ENCODE measurements at places on chromosomes 2 and 18. TPM values are rescaled to one million over a fixed set of nuclear protein-coding genes. Genes with fewer than 3 reads are reported as not detected.

Gene PDE1A
- total RNA-seq = 7.7 TPM

Gene CBLN2
- total RNA-seq = not detected

Gene ITPRIPL1
- total RNA-seq = 0.69 TPM

Gene WIPF1
- total RNA-seq = 59.9 TPM

Gene SLC25A52
- total RNA-seq = 0.56 TPM

Gene DDX1
- 81.3 TPM for total RNA-seq

Gene SAP130
- total RNA-seq = 17.2 TPM

DNA sequence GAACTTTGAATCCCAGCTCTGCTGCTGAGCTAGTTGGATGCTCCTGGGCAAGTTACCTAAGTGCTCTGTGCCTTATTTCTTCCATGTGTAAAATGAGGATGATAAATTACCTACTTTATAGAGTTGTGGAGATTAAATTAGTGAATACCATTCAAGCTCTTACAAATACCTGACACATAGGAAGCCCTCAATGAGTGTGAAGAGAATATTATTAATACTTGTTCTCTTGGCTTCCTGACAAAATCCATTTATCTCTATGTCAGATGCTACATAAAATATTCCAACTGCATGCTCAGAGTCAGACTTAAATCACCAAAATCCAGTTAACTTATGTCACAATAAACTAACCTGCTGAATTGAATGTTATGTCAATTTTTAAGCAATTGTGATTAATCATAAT, 42.9 kb upstream of the CCBE1 start:
- DNase-seq = no peak

- no peak for DNase-seq
These were observed 16.9 kb upstream of the KCNJ13 start for GRCh38 chr2:232793271-232793670.

- no peak for DNase-seq
These were observed 409.2 kb upstream of the SPHKAP start for GRCh38 chr2:228590681-228591080.

DNA sequence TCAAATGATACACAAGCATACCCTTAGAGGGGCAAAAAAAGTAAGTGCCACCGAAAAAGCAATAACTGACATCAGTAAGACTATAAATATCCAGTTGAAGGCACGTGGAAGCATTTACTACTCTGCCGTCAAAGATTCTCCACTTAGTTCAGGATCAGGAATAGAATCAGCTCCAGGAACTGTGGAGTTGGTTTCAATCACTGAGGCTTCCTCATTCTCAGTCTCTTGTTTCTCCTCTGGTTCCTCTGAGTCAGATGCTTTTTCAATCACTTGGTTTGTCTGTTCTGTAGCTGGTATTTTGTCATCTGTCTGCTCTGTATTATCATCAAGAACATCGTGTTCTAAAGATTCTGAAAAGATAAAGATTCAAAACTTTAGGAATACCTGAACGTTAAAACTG, 72.2 kb downstream of the LNPK start:
- no peak for DNase-seq

DNA sequence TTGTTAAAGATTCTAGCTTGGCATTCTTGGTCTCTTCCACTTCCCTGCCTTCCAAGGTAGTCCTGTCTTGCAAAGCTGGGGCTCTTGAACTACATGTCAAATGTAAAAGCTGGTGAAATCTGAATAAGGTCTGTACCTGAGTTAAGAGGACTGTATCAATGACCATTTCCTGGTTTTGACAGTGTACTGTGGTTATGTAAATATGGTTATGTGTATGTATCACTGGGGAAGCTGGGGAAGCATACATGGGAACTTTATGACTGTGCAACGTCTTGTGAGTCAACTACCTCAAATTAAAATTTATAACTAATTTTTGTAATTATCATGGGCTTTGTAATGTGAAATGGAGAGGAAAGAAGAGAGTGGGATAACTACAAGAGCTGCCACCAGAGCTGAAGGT, 81.7 kb downstream of the COL4A4 start:
- DNase-seq = no peak

DNA sequence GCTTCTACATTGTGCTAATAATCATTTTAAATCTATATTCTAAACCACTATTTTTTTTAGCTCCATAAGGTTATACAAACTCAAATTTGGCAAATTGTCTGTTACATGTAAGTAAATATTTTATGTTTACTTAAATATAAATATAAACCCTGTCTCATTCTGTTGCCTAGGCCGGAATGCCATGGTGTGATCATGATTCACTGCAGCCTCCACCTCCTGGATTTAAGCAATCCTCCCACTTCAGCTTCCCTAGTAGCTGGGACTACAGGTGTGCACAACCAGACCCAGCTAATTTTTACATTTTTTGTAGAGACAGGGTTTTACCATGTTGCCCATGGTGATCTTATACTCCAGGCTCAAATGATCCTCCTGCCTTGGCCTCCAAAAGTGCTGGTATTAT, 124.7 kb downstream of the MEIS1 start:
- DNase-seq = no peak

GRCh38 chr2:69493268-69493667, 56.0 kb upstream of the NFU1 start:
- no peak for DNase-seq

- DNase-seq = no peak
These were observed 149.9 kb upstream of the RAB6C start for GRCh38 chr2:129829588-129829987.

- no peak for DNase-seq
These were observed 150.0 kb upstream of the AGAP1 start for GRCh38 chr2:235343869-235344268.

DNA sequence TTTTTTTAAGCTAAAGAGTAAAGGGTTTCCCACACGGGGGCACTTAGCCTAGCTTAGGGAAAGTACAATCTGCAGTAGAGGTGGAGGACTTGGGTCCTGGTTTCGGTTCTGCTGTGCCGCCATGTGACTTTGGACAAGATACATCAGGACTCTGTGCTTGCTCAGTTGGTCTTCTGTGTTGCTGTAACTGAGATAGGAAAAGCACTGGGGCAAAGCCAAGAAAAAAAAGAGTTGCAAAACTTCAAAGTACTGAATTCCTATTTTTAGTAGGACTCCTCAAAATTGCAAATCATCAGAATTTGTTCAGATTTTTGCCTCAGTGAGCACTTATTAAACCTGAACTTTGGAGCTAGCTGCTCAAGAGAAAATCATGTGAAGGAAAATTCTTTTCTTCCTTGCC, 96.3 kb upstream of the STON1 start:
- DNase-seq = no peak

DNA sequence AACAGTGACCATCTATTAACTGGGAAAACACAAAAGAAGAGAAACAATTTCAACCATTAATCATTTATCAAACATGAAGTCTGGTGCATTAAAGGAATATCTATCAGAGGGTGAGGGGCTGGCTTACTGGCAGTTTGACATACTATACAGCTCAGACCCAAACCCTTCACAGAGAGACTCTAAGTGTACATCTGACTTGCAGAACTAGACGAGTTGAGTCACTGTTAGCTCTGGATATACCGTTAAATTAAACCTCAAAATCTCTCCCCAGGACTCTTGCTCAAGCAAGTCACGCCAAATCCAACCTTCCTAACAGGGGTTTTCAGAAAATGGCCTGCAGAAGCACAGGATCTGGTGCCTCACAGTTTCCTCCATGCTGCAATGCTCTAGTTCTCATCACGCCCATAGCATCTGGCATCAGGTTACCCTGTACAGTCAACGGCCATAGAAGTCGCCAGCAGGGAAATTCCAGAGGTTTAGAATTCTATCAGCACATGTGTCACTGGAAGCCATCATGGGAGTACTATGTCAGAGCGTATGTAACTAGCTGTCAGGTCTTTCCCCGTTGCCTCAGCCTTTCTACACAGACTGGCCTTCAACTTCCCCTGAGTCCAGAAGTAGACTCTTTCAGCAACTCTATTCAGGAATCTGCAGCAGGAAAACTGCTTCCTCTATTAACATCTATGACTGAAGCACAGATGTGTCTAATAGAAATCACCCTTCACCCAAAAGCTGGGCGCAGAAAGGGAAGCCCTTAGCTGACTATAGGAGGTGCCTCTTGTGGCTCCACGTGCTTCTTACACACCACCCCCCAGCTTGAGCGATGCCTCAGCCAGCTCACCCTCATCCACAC, 9.3 kb downstream of the TGOLN2 start:
- no peak for DNase-seq

DNA sequence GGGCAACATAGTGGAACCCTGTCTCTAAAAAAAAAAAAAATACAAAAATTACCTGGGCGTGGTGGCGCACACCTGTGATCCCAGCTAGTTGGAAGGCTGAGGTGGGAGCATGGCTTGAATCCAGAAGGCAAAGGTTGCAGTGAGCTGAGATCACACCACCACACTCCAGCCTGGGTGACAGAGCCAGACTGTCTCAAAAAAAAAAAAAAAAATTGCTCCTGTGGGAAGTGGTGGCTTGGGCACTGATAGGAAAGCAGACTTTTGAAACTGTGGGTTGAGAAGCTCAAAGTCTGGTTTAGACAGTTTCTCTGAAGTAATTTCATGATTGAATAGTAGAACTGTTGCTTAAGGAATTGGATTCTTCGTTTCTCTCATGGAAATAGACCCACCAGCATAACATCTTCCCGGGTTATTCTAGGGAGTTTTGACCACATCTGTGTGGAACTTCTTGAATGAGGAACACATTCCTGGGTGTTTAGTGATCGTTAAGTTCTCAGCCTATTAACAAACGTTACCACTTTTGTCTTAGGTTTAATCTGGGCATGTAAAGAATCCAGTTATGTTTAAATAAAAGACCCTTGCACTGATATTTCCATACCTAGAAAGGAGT, 33.5 kb downstream of the GRHL1 start:
- DNase-seq = no peak

GRCh38 chr2:182047544-182047943, 61.9 kb downstream of the PPP1R1C start:
- DNase-seq = no peak

DNA sequence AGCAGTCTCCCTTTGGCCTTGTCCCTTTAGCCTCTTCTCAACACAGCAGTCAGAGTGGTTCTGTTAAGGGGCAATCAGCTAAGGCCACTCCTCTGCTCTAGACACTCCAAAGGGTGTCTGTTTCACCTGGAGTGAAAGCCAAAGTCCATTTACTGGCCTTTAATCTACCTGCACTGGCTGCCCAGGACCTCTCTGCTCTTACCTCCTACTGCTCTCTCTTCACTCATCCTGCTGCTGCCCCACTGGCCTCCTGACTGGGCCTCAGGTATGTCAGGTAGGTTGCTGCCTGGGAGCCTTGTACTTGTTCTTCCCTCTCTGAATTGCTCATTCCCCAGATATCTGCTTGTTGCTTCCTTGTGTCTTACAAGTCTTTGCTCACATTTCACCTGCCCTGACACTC, 68.2 kb downstream of the PIKFYVE start:
- DNase-seq = no peak

DNA sequence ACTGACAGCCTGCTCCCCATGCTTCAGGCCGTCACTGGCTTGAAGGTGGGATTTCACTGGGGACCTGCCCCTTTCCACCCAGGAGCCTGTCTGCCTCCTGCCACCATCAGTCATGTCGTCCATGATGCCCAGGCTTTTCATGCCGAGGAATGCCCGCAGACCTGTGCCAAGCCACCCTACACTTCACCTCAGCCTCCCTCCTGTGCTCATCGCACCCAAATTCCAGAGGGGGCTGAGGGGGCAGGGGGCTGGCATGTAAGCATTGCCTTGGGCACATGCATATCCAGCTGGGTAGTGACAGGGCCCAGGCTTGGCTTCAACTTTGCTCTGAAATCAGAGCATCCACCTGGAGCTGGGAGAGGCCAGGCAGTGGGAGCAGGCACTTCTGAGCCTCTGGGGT, 20.9 kb upstream of the RPRM start:
- DNase-seq = no peak

- DNase-seq = no peak
These were observed 586.4 kb upstream of the ZEB2 start for GRCh38 chr2:145106293-145106692.

DNA sequence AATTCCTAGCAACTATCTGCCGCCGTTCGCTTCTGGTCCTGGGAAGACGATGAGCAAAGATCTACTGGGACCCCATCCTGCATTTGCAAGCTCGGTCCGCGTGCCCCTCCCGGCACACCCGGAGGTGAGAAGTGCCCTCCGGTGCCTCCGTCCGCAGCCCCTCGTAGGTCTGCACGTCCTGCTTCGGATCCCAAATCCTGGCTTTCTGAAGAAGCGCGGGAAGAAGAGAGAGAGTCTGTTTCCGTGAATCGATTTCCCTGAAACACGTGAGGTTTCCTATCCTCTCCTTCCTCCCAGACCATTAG, 5.0 kb upstream of the OSR1 start:
- DNase-seq = no peak

DNA sequence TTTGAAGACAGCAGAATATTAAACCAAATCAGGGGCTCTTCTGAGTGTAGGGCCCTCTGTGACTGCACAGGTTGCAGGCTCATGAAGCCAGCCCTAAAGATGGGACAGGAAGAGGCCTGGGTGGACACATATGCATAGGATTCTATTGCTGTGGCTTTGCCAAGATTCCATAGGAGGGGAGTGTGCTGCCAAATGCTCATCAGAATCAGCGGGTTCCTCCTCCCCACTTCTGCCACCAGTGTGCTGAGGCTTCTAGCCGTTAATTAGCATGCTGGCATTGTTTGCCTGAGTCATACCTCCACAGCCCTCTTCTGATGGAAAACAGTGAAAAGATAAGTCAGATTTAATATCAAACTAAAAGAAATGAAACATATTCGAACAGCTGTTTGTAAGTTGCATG, 103.9 kb upstream of the TMEFF2 start:
- no peak for DNase-seq
